CD8-positive, alpha-beta memory T cell (primary cell): ENCODE measurements at places on chromosomes 7 and 10.

- no peaks in the 10 kb centered on the region for H3K36me3 ChIP-seq
- no peaks in the 10 kb centered on the region for H3K27me3 ChIP-seq
- no peaks in the 10 kb centered on the region for H3K4me1 ChIP-seq
- H3K27ac ChIP-seq: no peak overlapping the region
- no peak overlapping the region for H3K4me3 ChIP-seq
These were observed 17.4 kb downstream of the C7orf57 start for GRCh38 chr7:48052748-48053147.

DNA sequence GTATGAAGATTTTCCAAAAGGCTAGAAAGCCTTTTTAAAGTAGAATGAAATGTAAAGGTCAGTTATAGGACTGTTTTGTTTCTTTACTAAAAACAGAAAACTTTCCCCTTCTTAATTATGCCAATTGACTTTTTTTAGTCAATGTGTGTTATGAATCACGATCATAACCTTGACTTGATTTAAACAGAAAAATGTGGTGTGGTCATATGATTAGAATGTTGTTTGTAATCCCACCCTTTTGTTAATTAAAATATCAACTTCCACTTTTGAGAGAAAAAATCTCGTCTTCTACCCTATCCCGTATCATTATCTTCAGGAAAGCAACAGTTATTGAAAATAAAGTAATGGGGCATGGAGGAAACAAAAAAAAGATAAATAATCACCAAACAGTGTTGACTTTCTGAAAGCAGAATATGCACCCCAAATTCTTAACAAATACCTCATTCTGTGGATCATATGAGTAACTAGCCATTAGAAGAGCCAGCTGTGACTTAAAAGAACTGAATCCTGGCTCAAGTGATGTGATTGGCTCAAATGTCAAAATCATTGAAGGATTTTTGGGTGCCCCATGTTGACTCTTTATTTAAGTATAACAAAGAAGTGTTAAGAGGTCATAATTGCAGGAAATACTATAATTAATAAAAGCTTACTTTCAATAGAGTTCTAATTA is 32.3 kb upstream of the SLC16A12 start:
- H3K36me3 ChIP-seq: no peaks in the 10 kb centered on the region
- no peak for DNase-seq
- H3K27ac ChIP-seq: no peak overlapping the region
- H3K27me3 ChIP-seq: no peaks in the 10 kb centered on the region
- no peaks in the 10 kb centered on the region for H3K4me1 ChIP-seq

GRCh38 chr7:135158874-135159273 is 11.0 kb downstream of the TMEM140 start:
- no peak overlapping the region for H3K27ac ChIP-seq
- peaks cover 21% of the 10 kb centered on the region for H3K36me3 ChIP-seq
- no peak overlapping the region for H3K4me3 ChIP-seq
- peaks cover 42% of the 10 kb centered on the region for H3K4me1 ChIP-seq

DNA sequence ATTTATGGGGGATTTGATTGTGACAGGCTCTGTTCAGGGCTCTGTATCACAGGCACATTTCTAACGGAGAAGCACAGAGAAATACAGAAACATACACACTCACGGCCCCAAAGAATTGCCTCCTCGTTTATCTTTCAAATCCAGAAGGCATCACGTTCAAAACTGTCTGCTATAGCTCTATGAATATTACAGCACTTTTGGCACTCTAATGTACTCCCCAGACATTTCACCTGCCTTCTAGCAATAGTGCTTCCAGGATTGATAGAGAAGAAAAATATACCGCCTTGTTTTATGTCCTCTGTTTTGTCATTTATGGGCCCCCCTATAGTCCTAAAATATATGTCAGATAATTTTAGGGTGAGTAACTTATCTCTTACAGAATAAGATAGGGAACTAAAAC is 947.5 kb downstream of the ANKRD7 start:
- H3K4me3 ChIP-seq: no peak overlapping the region
- no peak overlapping the region for H3K27ac ChIP-seq
- no peaks in the 10 kb centered on the region for H3K36me3 ChIP-seq
- no peak for DNase-seq
- no peaks in the 10 kb centered on the region for H3K27me3 ChIP-seq
- H3K4me1 ChIP-seq: no peaks in the 10 kb centered on the region

DNA sequence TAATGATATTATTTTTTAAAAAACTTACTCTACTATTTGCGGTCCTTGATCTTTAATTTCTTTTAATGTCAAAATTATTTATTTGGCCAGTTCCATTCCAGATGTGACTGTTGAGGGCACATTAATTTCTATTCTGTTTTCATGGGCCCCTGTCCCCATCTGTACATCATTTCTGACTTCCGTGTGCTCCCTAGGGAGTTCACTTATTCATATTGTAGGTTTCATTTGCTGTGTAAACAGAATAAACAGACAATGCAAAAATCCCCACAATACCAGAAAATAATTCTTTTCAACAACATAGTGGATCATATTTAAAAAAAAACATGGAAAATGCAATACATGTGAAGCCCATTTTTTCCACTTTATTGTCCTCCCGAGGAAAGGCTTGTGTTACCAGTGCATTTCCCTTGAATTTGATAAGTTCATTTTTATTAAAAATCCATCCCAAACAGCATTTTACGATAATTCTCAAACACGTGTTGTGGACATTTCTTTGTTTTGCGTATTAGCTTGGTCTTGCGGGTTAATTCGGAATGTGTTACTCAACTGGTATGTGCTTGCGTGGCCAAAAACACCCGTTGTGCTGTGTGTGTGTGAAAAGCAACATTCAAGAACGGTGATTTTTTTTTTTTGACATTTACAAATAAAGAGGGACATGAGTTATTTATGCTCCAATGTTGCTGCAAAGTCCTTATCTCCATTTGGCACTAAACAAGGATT is 138.4 kb downstream of the MGMT start:
- H3K36me3 ChIP-seq: no peaks in the 10 kb centered on the region
- H3K4me1 ChIP-seq: no peaks in the 10 kb centered on the region
- no peak overlapping the region for H3K27ac ChIP-seq
- DNase-seq: no peak
- H3K27me3 ChIP-seq: no peaks in the 10 kb centered on the region

DNA sequence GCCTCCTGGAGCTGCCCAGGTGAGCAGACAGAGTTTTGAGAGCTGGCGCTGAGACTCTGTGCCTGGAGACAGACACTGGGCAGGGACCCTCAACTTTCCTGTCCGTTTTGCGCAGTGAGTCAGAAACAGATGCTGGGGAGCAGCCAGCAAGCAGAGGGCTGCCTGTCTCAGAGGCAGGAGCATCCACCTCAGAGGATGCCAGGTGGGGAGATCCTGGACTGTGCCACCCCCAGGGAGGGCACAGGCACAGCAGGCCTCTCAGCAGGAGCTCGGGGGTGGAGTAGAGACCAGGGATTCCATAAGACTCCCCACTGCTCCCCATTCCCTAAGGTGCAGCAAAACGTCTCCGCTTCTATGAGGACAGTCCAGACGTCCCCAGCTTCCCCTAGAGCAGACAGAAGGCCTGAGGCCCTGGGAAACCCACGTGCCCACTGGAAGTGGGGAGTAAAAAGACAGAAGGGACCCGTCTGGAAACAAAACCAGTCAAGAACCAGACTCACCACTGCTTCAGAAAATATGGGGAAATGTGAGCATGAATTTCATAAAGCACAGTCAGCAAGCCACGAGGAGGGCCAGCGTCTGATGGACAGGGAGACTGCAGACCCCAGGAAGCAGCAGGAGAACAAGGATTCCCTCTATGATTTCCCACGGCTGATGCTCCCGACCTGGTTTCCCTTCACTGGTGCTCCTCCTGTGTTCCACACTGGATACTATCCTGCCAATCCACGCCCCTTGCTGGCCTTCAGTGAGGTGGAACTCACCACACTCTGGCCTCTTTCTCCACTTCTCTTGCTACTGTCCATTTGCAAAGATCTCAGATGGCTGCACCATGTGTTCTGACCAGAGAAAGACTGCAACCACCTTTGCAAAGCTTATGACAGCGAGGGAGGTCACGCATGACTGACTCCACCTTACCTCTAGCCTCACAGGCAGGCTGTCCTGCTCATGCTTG is 151.3 kb upstream of the FAM20C start:
- H3K4me3 ChIP-seq: no peak overlapping the region
- no peaks in the 10 kb centered on the region for H3K36me3 ChIP-seq
- H3K4me1 ChIP-seq: no peaks in the 10 kb centered on the region
- H3K27me3 ChIP-seq: peaks cover 7% of the 10 kb centered on the region
- DNase-seq: no peak
- H3K27ac ChIP-seq: no peak overlapping the region

DNA sequence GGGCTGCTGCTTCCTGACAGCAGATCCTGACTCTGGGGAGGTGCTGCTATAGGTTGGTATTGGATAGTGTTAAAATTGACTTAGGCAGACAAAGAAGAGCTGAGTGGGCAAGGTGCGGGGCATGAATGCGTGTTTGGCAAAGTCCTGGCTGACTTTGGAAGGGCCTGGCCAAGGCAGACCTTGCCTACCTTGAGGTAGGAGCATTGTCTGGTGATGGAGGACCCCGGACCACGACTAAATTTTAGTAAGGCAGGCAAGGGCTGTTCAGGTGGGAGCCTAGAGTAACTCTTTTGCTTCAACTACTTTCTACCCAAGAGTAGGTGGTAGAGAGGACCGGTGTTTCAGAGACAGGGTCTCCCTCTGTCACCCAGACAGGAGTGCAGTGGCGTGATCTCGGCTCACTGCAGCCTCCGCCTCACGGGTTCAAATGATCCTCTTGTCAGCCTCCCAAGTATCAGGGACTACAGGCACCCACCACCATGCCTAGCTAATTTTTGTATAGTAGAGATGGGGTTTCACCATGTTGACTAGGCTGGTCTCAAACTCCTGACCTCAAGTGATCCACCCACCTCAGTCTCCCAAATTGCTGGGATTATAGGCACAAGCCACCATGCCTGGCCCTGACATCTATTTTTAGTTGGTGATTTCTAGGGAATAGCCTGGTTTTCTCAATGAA is 12.2 kb upstream of the LAT2 start:
- H3K27ac ChIP-seq: no peak overlapping the region
- H3K27me3 ChIP-seq: no peaks in the 10 kb centered on the region
- no peaks in the 10 kb centered on the region for H3K4me1 ChIP-seq
- DNase-seq: no peak
- no peak overlapping the region for H3K4me3 ChIP-seq
- H3K36me3 ChIP-seq: peaks cover 22% of the 10 kb centered on the region

GRCh38 chr10:90738885-90739284 is 119.0 kb downstream of the HTR7 start:
- no peak overlapping the region for H3K27ac ChIP-seq
- no peaks in the 10 kb centered on the region for H3K27me3 ChIP-seq
- no peaks in the 10 kb centered on the region for H3K4me1 ChIP-seq
- no peak for DNase-seq
- no peaks in the 10 kb centered on the region for H3K36me3 ChIP-seq

- no peaks in the 10 kb centered on the region for H3K36me3 ChIP-seq
- H3K4me3 ChIP-seq: no peak overlapping the region
- no peak overlapping the region for H3K27ac ChIP-seq
- no peaks in the 10 kb centered on the region for H3K27me3 ChIP-seq
These were observed 277.5 kb downstream of the PLXNA4 start for GRCh38 chr7:132298790-132299189.
